ENCODE measurements at places on chromosomes 7 and 10. TPM values are rescaled to one million over a fixed set of nuclear protein-coding genes. Genes with fewer than 3 reads are reported as not detected.

GRCh38 chr10:77162697-77163096, 474.9 kb downstream of the KCNMA1 start:
- no peak for DNase-seq

DNA sequence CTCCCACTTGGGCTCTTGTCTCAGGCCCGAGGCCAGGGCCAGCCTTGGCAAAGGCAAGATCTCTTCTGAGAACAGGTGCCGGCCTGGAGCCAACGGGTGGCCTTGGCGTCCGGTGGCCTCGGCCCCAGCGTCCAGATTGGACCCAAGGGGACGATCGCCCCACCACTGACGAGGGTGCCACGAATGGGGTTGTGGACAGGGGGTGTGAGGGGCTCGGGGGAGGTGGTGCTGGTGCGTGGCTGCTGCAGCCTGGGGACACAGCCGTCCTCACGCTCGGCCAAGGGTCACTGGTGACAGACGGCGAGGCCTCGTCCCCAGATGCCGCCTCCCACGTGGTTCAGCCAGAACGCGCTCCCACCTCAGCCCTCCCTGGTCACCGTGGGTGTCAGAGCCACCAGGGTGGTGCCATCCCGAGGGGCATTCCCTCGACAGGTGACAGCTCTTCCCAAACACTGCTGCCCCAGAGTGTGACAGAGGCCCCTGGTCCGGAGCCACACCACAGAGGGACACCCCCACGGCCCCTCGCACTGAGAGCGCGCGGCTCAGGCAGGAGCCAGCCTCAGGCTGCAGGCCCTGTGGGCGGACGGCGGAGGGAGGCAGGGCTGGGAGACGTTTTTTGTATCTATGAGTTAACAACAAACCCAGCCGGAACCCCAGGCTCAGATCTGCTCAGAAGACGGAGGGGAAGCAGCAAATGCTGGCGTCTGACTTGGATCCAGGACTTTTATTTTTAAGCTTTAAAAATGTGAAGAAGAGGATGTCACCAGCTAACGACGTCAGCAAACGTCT, 18.5 kb upstream of the CFAP46 start:
- no peak for DNase-seq

- no peak for DNase-seq
Observed at GRCh38 chr10:50645236-50645635, 21.5 kb upstream of the SGMS1 start.

Gene LLCFC1
- total RNA-seq = not detected

Gene TMEM270
- total RNA-seq = not detected

Gene DNAH11
- total RNA-seq = 0.63 TPM

All from neural crest cell (in vitro differentiated cells).